ENCODE measurements at places on chromosomes 11 and 22. TPM values are rescaled to one million over a fixed set of nuclear protein-coding genes. Genes with fewer than 3 reads are reported as not detected.

Gene RIBC2
- total RNA-seq, result 1.2 TPM

Gene HTR3A
- total RNA-seq, result not detected

Gene TBRG1
- 42.7 TPM for total RNA-seq

Gene CDC42BPG
- 0.29 TPM for total RNA-seq

Gene GPR83
- total RNA-seq, result 0.15 TPM

Gene SLC1A2
- 1.1 TPM for total RNA-seq

Gene OR2AT4
- not detected for total RNA-seq

Gene C11orf58
- 118 TPM for total RNA-seq

Gene LRRN4CL
- total RNA-seq, result 24.5 TPM

Gene LRRC10B
- total RNA-seq, result 2.8 TPM

Gene HBB
- 649 TPM for total RNA-seq

Gene APOA5
- not detected for total RNA-seq

Gene MAFF
- 73.1 TPM for total RNA-seq

Gene TIMP3
- total RNA-seq, result 298 TPM

Gene MYBPC3
- total RNA-seq, result 0.42 TPM

Gene IFITM10
- 15.0 TPM for total RNA-seq

Gene CABP7
- not detected for total RNA-seq

Gene ACRV1
- total RNA-seq, result not detected

Gene DAGLA
- total RNA-seq, result 1.4 TPM

Gene CALCA
- 0.97 TPM for total RNA-seq

Gene PHOX2A
- not detected for total RNA-seq

Gene HPX
- total RNA-seq, result 3.0 TPM

Gene MPZL3
- 2.7 TPM for total RNA-seq

Gene DRAP1
- 65.9 TPM for total RNA-seq

Gene PANX3
- not detected for total RNA-seq

Gene GGT5
- total RNA-seq, result 61.6 TPM

Gene CST6
- total RNA-seq, result 14.0 TPM

Gene CDC45
- 1.0 TPM for total RNA-seq

Gene RIN1
- 8.3 TPM for total RNA-seq

Gene OSM
- 3.9 TPM for total RNA-seq

Gene CCDC81
- 1.5 TPM for total RNA-seq

Gene RNF121
- total RNA-seq, result 38.6 TPM

Gene DENND6B
- total RNA-seq, result 7.0 TPM

Gene LINC01488
- not detected for total RNA-seq

Gene CATSPER1
- total RNA-seq, result 1.2 TPM

Gene UCP3
- total RNA-seq, result 2.6 TPM

Data from aorta (tissue), 5 donors.